ENCODE measurements at places on chromosomes 13 and 19.

DNA sequence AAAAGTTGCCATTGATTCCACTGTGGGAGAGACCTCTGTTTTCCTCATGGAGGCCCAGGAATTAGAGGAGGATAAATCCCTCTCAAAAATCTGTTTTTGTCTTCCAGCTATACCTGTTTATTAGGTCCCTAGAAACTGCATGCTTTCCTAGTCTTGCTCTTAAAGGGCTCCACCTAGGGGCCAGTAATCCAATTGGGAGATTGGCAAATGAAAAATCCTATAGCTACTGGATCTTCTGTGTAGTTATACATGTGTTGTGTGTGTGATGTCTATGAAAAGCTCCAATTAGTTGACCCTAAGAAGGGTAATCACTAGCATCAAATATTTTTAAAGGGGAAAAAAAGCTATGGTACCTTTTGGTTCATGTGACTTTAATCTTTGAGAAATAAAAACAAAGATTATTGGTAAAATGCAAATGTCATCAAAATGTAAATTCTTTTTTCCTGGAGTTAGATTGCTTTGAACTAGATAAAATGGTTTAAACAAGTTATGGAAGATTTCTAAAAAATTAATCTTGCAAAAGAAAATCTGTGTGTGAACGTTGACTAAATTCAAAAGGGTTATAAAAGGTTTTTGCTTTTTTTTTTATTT lies 63.4 kb upstream of the C1QTNF9B start:
- peak; percentile 56 for DNase-seq

DNA sequence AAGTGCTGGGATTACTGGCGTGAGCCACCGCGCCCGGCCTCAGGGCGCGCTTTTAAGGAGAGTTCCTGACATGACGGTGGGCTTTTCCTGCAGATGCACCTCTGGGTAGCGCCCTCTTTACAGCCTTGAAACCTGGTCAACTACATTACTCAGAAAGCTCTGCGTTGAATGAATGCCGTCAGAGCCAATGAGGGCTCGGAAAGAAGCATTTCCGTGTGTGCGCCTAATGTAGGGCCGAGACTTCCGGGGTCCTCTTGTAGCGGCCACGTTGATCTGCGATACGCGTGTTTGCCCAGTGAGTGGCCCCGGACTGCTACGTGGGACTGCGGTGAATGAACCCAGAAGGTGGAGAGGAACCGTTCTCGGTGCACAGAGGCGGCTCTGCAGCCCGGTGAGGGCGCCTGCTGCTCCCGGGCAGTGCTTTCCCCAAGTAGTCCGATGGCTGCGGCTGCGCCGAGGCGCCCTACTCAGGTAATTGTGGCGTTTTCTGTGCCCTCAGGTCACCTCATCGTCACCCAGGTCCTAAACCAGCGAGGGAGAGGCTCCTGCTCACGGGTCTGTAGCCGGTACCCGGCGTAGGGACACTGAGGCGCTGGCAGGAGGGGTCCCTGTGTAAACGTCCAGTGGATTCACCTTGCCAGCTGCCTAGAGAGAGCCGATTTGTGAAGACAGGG lies 4.9 kb upstream of the ZNF552 start:
- peak; percentile 95 for DNase-seq

GRCh38 chr19:10846500-10847202 lies 1.6 kb upstream of the C19orf38 start:
- no peak for DNase-seq

- no peak for DNase-seq
These were observed 3.9 kb upstream of the PRX start for GRCh38 chr19:40416918-40417642.

- peak; percentile 91 for DNase-seq
These were observed 61.8 kb downstream of the RAB20 start for GRCh38 chr13:110499621-110500281.

DNA sequence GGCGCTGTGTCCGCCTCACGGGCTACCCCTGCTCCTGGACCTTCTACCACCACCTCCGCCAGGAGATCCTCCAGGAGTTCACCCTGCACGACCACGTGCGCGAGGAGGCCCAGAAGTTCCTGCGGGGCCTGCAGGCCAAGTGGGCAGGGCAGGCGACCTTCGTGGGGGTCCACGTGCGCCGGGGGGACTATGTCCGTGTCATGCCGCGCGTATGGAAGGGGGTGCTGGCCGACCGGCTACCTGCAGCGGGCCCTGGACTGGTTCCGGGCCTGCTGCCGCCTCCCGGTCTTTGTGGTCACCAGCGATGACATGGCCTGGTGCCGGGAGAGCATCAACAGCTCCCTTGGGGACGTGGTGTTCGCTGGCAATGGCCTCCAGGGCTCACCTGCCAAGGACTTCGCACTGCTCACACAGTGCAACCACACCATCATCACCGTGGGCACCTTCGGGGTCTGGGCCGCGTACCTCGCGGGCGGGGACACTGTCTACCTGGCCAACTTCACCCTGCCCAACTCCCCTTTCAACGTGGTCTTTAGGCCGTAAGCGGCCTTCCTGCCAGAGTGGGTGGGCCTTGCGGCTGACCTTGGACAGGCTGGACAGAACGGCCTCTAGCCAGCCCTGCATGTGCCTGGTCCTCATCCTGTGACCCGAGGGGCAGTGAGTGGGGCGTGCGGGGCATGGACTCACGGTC lies 7.8 kb upstream of the NTN5 start:
- DNase-seq: no peak

GRCh38 chr13:114063545-114064449 lies 68.6 kb downstream of the RASA3 start:
- DNase-seq: peak; percentile 71

DNA sequence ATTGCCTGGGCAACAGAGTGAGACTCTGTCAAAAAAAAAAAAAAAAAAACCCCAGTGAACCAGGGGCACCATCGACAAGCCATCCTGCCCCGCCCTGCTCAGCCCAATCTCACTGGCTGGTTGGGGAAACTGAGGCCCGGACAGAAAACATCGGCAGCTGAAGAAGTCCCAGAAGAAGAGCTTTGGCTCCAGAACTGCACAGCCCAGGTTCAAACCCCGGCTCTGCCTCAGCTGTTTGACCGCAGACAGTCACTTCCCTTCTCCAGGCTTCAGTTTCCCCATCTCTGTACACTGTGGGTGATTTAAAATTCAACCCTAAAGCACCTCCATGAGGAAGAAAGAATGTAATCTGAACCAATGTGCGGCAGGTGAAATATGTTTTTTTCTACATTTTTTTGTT lies 9.4 kb upstream of the SEMA6B start:
- DNase-seq: no peak

DNA sequence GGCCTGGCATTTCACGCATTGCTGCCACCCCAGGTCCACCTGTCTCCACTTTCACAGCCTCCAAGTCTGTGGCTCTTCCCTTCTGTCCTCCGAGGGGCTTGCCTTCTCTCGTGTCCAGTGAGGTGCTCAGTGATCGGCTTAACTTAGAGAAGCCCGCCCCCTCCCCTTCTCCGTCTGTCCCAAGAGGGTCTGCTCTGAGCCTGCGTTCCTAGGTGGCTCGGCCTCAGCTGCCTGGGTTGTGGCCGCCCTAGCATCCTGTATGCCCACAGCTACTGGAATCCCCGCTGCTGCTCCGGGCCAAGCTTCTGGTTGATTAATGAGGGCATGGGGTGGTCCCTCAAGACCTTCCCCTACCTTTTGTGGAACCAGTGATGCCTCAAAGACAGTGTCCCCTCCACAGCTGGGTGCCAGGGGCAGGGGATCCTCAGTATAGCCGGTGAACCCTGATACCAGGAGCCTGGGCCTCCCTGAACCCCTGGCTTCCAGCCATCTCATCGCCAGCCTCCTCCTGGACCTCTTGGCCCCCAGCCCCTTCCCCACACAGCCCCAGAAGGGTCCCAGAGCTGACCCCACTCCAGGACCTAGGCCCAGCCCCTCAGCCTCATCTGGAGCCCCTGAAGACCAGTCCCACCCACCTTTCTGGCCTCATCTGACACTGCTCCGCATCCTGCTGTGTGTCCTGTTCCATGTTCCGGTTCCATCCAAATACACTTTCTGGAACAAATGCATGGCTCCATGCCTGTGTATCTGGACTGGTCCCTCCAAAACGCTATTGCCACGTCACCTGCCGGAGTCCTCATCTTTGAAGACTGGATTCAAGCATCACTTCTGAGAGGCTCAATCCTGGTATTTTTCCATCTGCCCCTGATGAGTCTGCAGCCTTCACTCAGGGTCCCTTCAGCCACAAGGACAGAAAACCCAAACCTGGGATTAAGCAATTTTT lies 10.7 kb upstream of the DHDH start:
- DNase-seq: no peak

DNA sequence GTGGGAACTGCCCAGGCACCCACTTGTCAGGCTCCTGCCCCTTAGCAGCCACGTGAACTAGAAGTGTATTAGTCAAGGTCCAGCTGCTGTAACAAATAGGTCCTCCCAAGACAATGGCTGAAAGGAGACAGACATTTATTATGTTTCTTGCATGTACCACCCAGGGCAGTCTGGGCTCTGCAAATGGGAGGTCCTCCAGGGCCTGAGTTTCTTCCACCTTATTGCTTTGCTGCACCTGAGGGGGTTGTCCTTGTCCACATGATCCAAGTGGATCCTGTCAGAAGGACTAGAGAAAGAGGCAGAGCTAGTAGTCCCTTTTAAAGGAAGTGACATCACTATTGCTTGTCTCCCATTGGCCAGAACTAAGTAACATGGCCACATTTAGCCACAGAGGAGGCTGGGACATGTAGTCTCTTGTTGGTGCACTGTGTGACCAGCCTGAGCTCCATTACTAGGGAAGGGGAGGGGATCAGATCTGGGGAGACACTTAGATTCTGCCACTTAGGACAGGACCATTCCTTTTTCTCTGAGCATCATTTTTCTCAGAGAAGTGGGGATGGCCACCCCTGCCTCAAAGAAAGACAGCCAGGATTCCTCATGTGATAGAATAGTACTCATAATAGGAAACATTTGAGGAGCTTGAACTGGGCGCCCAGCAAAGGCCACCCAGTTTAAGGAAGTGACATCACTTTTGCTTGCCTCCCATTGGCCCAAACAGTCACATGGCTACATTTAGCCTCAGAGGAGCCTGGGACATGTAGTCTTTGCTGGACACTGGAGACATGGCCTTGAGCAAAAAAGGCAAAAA lies 15.1 kb downstream of the CC2D1A start:
- peak; percentile 40 for DNase-seq

DNA sequence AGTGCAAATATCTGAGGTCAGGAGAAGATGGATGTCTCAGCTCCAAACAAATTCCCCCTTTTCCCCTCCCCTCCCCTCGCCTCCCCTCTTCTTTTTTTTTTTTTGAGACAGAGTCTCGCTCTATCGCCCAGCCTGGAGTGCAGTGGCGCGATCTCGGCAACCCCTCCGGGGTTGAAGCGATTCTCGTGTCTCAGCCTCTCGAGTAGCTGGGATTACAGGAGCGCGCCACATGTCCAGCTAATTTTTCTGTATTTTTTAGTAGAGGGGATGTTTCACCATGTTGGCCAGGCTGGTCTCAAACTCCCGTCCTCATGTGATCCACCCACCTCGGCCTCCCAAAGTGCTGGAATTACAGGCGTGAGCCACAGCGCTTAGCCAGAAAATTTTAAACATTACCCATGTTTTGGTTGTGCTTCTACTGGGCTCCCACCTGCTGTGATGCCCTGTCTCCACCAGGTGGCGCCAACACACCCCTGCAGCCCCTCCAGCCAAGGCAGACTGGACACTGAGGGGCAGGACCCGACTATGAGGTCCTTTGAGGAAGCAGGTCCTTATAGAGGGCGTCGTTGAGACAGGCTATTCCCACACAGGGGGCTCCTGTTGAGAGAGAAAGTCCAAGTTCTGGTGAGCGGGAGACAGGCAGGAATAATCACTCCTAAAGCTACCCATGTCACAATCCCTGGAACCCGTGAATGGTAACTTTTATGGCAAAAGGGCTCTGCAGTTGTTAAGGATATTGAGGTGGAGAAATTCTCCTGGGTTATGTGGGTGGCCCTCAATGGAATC lies 6.3 kb downstream of the ERICH4 start:
- peak; percentile 62 for DNase-seq

GRCh38 chr19:16373989-16374388 lies 49.4 kb downstream of the KLF2 start:
- no peak for DNase-seq

DNA sequence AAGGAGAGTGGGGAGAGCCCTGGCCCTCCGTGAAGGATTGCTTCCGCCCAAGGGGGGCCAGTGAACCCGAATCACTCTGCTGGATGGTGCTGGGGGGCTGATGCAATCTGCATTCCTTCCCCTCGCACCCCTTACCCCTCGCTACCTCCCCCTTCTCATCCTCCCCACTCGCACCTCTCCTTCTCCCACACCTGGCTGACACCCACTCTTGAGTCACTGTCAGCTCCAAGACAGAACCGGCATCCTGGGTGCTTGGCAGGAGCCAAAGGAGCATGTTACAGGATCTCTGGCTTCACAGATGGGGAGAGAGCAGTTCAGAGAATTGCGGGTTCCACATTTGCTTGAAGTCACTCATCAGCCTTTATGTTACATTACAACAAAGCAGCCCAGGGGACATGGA lies 125.9 kb upstream of the GJB6 start:
- DNase-seq: no peak

DNA sequence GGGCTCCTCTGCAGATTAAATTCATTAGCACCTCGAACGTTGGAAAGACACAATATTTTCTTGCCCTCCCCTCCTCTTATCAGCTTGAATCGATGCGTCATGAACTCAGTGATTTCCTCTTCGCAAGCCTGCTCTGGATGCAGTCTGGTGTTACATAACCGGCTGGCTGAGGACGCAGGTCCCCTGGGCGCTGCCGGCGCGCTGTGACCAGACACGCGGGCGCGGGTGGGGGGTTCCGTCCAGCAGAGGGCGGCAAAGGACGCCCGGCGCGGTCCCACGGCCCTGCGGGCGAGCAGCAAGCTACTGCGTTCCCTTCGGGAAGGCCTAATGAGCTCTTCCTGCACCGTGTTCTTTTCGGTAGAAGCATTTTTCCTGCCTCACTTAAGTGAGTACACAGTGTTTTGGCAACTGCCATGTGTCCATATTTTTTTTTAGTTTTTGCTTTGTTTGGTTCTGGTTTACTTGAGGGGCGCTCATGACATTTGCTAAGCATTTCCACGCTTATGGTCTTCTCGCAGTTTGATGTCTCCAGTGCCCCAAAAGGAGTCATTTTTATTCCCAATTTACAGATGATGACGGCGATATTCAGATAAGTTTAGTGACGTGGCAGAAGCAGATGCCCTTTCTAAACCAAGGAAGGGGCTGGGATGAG lies 112.2 kb upstream of the MBNL2 start:
- peak; percentile 83 for DNase-seq

GRCh38 chr13:83298617-83299016 lies 583.7 kb downstream of the SLITRK1 start:
- no peak for DNase-seq

GRCh38 chr13:114286808-114287207 lies 5.4 kb downstream of the UPF3A start:
- DNase-seq: peak; percentile 62

DNA sequence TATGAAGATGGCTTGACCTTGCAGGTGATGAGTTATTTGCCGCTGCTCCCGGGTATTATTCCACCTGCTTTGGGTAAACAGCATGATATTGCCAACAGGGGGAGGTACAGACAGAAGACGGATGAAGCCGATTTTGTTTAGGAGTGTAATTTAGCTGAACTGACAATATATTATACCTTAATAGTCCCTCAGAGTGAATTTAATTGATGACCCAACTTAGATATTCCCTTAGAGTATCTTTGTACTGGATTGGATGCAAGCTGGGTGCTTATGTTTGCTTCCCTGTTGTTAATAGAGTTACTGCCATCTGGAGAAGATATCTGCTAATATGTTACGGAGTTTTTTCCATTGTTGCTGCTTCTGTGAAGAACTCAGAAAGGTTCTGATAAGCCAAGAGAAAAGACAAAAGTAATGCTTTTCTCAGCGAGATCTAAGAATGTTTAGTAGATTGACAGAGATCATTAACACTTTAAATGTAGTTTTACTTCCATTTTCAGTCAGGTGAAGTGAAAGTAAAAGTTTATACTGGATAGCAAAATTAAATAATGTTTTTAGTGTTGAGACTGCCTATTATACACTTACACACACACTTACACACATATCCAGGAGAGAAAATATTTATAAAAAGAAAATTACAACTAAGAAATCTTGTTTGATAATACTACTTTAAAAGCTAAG lies 2220.8 kb upstream of the PCDH20 start:
- peak; percentile 23 for DNase-seq

Measured in astrocyte of the spinal cord (primary cell).